ENCODE measurements at places on chromosomes 5 and 9. TPM values are rescaled to one million over a fixed set of nuclear protein-coding genes. Genes with fewer than 3 reads are reported as not detected.
A peak's percentile ranks its signal among the peaks of the same experiment; 100 is the strongest.

DNA sequence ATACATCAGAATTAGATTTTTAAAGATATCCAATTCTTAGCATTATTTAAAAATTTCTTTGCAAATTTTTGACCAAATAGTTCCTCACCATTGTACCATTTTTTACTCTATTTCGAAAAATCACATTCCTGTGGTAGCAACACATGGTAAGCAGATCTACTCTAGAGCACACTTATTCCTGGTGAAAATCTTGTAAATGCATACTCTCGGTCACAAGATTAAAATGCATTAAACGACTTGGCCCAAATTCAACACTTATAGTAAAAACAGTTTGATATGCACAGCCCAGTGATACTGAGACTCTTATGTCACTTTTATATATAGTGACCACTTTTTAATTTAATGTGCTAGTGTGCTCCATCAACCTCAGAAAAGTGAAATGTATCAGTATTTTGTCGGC is 208.8 kb upstream of the TARS1 start:
- H3K4me3 ChIP-seq: no peak overlapping the region
- H3K27me3 ChIP-seq: no peaks in the 10 kb centered on the region
- no peaks in the 10 kb centered on the region for H3K4me1 ChIP-seq
- DNase-seq: peak; percentile 41

DNA sequence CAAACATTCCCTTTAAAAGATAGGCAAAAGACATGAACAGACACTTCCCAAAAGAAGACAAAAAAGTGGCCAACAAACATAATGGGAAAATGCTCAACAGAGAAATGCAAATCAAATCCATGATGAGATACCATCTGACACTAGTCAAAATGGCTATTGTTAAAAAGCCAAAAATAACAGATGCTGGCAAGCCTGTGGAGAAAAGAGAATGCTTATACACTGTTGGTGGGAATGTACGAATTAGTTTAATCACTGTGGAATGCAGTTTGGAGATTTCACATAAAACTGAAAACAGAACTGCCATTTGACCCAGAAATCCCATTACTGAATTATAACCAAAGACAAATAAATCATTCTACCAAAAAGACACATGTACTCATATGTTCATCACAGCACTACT is 58.3 kb upstream of the WDR41 start:
- H3K36me3 ChIP-seq: no peaks in the 10 kb centered on the region
- H3K27me3 ChIP-seq: no peaks in the 10 kb centered on the region
- no peaks in the 10 kb centered on the region for H3K4me1 ChIP-seq
- no peak overlapping the region for H3K4me3 ChIP-seq
- peak; percentile 66 for DNase-seq
- H3K27ac ChIP-seq: no peak overlapping the region

GRCh38 chr5:66828548-66829357 is 232.6 kb downstream of the MAST4 start:
- peaks cover 10% of the 10 kb centered on the region for H3K4me1 ChIP-seq
- DNase-seq: peak; percentile 82
- H3K27ac ChIP-seq: peak overlapping the region; percentile 81

DNA sequence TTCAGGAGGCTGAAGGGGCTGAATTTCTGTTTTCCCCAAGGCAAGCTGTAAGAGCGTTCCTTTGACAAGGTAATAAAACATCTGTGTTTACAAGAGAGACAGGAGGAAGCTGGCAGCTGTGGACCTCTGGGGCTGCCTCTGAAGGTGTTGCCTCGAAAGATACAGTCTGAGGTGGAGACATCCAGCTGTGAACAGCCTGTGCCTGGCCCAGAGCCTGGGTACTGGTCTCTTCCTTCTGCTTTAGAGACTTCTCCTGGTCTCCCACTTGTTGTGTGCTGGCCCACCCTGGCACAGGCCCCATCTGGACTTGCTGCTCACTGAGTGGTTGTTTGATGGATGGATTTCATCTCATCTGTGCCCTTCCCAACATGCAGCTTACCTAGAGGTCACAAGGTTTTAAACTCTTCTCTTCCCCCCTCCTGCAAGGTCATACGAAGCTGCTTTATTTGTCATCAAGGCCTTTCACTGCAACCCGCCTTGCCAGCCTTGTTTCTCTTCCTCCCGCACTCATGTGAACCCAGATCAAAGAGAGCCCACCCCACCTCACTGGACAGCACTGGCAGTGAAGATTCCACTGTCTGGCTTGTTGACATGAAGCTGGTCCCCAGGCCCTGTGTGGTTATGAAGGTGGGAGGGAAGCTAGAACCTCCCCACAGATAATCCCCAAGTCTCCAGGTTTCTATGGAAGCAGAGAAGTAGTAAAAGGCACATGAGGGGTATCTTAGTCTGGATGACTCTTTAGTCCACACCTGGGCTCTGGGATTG is 35.0 kb upstream of the ALDH1B1 start:
- H3K27me3 ChIP-seq: peaks cover 8% of the 10 kb centered on the region
- H3K36me3 ChIP-seq: no peaks in the 10 kb centered on the region
- peaks cover 37% of the 10 kb centered on the region for H3K4me1 ChIP-seq
- no peak for DNase-seq
- H3K27ac ChIP-seq: no peak overlapping the region
- H3K4me3 ChIP-seq: no peak overlapping the region

DNA sequence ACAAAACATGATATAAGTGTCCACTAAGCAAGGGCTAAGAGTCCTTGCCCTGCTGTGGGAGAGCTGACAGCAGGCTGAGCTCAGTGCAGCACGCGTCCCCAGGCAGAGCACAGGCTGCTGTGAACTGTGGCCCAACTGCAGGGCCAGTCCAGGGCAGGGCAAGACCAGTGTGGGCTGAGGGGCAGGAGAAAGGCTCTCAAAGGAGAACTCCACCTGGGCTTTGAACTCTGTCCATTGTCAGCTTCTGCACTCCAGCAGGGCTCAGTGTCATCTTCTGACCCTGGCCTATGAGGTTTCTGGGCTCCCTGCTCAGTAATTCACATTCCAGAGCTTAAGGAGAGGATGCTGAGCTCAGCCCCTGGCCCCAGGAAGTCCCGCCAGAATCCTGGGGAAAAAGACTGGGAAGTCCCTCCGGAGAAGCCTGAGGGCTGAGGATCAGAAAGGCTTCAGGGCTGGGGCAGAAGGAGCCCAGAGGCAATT is 37.4 kb downstream of the LHFPL2 start:
- no peak overlapping the region for H3K4me3 ChIP-seq
- peaks cover 27% of the 10 kb centered on the region for H3K4me1 ChIP-seq
- no peaks in the 10 kb centered on the region for H3K36me3 ChIP-seq

- no peaks in the 10 kb centered on the region for H3K4me1 ChIP-seq
- H3K27ac ChIP-seq: no peak overlapping the region
- H3K36me3 ChIP-seq: no peaks in the 10 kb centered on the region
These were observed 8.3 kb upstream of the CCNO start for GRCh38 chr5:55241746-55242145.

- no peak overlapping the region for H3K27ac ChIP-seq
- H3K36me3 ChIP-seq: no peaks in the 10 kb centered on the region
- H3K27me3 ChIP-seq: no peaks in the 10 kb centered on the region
- no peak overlapping the region for H3K4me3 ChIP-seq
These were observed 472.8 kb downstream of the DMRTA1 start for GRCh38 chr9:22919423-22919822.

- no peaks in the 10 kb centered on the region for H3K36me3 ChIP-seq
- no peak overlapping the region for H3K27ac ChIP-seq
- no peaks in the 10 kb centered on the region for H3K4me1 ChIP-seq
- DNase-seq: no peak
- no peak overlapping the region for H3K4me3 ChIP-seq
- no peaks in the 10 kb centered on the region for H3K27me3 ChIP-seq
These were observed 156.4 kb downstream of the DAB2IP start for GRCh38 chr9:121807823-121808278.

DNA sequence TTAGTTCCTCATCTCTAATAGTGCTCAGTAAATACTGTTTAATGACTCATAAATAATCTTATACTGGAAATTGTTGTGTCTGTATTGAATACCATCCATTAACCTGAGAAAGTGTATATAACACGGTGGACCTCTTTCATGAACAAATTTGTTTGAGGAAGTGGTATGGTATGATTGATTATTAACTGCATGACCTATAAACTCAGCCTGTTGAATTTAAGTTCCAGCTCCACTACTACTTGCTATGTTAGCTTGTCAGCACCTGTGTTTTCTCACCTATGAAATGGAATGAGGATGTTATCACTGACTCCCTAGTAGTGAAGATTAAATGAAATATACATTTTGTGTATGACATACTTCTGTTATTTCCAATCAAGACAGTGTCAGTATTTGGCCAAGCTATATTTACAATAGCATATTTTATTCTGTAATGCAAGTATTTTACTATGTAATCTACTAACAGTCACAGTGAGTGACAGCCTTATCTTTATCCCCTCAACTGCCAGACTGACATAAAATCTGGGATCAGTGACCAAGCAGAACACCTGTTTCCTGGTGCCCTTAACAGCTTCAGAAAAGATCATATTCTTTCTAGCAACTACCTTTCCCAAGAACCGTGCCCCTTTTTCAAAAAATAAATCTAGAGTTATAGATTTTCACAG is 77.3 kb upstream of the ITGA1 start:
- H3K4me3 ChIP-seq: no peak overlapping the region
- no peak for DNase-seq
- no peak overlapping the region for H3K27ac ChIP-seq
- H3K36me3 ChIP-seq: no peaks in the 10 kb centered on the region
- H3K4me1 ChIP-seq: peaks cover 14% of the 10 kb centered on the region

DNA sequence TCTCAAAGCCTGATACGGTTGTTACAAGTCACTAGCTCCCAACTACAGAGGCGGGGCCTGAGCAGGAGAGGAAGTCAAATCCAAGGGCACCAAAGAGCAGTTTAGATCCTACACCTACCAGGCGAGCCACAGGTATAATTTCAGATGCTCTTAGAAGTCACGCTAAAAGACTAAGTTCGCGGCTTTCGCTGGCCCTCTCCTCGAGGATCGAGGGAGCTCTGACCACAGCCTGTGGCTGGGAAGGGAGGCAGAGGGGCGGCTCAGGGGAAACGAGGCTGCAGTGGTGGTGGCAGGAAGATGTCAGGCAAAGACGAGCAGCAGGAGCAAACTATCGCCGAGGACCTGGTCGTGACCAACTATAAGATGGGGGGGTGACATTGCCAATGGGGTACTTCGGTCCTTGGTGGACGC is 48.6 kb downstream of the SEMA4D start:
- no peak for DNase-seq
- no peaks in the 10 kb centered on the region for H3K36me3 ChIP-seq
- no peaks in the 10 kb centered on the region for H3K4me1 ChIP-seq
- H3K4me3 ChIP-seq: no peak overlapping the region

GRCh38 chr5:68714810-68715209 is 379.0 kb upstream of the SLC30A5 start:
- H3K27me3 ChIP-seq: no peaks in the 10 kb centered on the region
- DNase-seq: no peak
- H3K36me3 ChIP-seq: no peaks in the 10 kb centered on the region
- no peaks in the 10 kb centered on the region for H3K4me1 ChIP-seq
- no peak overlapping the region for H3K27ac ChIP-seq
- H3K4me3 ChIP-seq: no peak overlapping the region

DNA sequence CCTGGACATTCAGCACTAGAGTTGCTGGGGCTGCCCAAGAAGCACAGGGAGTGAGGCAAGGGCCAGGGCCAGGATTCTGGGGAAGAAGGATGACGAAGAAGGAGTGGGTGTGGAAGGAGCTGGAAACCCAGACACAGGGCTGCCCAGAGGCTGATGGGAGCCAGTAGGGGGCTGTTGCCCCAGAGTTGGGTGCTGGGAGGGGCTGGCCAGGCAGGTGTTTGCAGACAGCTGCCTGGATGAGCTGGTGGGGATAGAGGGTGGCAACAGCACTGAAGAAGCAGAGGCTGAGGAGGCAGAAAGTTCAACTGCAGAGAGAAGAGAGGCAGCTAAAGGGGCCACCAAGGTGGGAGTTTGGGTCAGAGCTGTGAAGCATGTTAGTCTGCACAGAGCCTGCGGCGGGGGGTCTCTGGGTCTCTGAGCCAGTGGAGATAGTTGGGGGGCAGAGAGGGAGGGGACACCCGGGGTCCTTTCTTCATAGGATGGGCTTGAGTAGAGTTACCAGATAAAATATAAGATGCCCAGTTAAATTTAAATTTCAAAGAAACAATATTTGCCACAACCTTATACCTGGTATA is 2.5 kb upstream of the AQP7 start:
- no peaks in the 10 kb centered on the region for H3K4me1 ChIP-seq
- H3K4me3 ChIP-seq: no peak overlapping the region
- no peak for DNase-seq
- no peak overlapping the region for H3K27ac ChIP-seq

- peaks cover 9% of the 10 kb centered on the region for H3K4me1 ChIP-seq
- DNase-seq: no peak
- no peaks in the 10 kb centered on the region for H3K27me3 ChIP-seq
- no peak overlapping the region for H3K4me3 ChIP-seq
These were observed 13.0 kb downstream of the ERAP1 start for GRCh38 chr5:96794757-96795156.

DNA sequence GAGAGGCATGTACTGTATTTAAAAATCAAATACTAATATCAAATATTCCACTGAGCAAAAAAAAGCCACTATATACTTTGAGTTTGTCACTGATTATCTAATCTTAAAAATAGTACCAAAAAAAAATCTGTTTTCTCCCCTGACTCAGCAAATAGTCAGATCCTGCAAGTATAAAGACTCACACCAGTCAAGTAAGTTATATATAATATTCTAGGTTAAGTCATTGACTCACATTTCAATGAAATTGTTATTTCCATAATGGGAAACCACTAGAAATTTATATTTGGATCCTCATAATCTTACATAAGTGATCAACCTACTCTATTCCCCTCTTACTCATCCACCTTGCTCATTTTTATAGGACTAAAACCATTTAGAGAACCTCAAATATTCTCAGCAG is 447.2 kb upstream of the MEF2C start:
- H3K36me3 ChIP-seq: no peaks in the 10 kb centered on the region
- no peak overlapping the region for H3K27ac ChIP-seq
- no peaks in the 10 kb centered on the region for H3K27me3 ChIP-seq
- no peaks in the 10 kb centered on the region for H3K4me1 ChIP-seq

GRCh38 chr5:89435347-89435746 is 552.4 kb upstream of the MEF2C start:
- H3K36me3 ChIP-seq: no peaks in the 10 kb centered on the region
- H3K4me3 ChIP-seq: no peak overlapping the region
- DNase-seq: no peak
- H3K4me1 ChIP-seq: peaks cover 5% of the 10 kb centered on the region
- no peak overlapping the region for H3K27ac ChIP-seq

- no peak overlapping the region for H3K27ac ChIP-seq
- H3K36me3 ChIP-seq: no peaks in the 10 kb centered on the region
These were observed 246.4 kb downstream of the PSAT1 start for GRCh38 chr9:78543353-78543752.

- H3K27ac ChIP-seq: no peak overlapping the region
- H3K4me3 ChIP-seq: no peak overlapping the region
- no peaks in the 10 kb centered on the region for H3K4me1 ChIP-seq
- DNase-seq: no peak
- H3K27me3 ChIP-seq: no peaks in the 10 kb centered on the region
- H3K36me3 ChIP-seq: no peaks in the 10 kb centered on the region
These were observed 140.8 kb downstream of the CAMK4 start for GRCh38 chr5:111364992-111365391.

- H3K36me3 ChIP-seq: no peaks in the 10 kb centered on the region
- no peak overlapping the region for H3K4me3 ChIP-seq
- peak overlapping the region; percentile 42 for H3K27ac ChIP-seq
- H3K27me3 ChIP-seq: peaks cover 13% of the 10 kb centered on the region
- peak; percentile 90 for DNase-seq
These were observed 62.7 kb upstream of the PCA3 start for GRCh38 chr9:76701441-76702039.

EDIL3 gene
- 226 TPM for total RNA-seq

PCDHGC4 gene
- 7.4 TPM for total RNA-seq

IL5 gene
- not detected for total RNA-seq

CDO1 gene
- 3.9 TPM for total RNA-seq

STPG3 gene
- total RNA-seq: not detected

TAS2R1 gene
- not detected for total RNA-seq

PCDHGA12 gene
- total RNA-seq: 1.6 TPM

CATSPER3 gene
- 0.39 TPM for total RNA-seq

CORO2A gene
- total RNA-seq: 11.1 TPM

ZNF618 gene
- 29.6 TPM for total RNA-seq

TMEFF1 gene
- 14.8 TPM for total RNA-seq
